ENCODE measurements at places on chromosomes 16 and 17. TPM values are rescaled to one million over a fixed set of nuclear protein-coding genes. Genes with fewer than 3 reads are reported as not detected.

- peak; percentile 48 for DNase-seq
These were observed 16.2 kb upstream of the ASGR2 start for GRCh38 chr17:7130621-7131422.

DNA sequence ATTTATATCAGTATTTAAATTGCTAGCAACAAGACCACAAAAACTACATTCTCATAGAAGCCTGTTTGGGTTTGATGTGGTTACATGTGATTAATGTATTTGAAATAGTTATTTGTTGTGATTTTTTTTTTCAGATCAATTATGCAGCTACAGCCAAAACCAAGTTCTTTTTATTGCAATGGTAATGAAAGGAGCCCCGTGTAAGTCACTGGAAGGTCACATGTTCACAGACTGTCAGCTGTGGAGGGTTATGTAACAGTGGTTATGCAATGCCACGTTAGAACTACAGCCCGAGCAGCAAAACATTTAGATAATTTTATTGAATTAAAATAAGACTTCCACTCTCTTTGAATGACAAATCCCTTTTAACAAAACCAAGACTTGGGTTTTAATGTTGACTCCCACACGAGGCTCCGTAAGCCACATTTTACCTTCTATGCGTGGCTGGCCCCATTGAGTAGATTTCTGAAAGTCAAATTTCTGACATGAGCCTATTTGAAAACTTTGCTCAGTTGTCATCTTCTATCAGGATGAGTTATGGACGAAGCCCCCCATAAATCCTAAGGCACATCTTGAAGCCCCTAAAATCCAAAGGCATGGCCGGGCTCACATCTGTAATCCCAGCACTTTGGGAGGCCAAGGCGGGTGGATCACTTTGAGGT lies 41.8 kb upstream of the SEC14L1 start:
- peak; percentile 88 for DNase-seq

- DNase-seq: no peak
These were observed 183.6 kb downstream of the MAP2K6 start for GRCh38 chr17:69597898-69598692.

DNA sequence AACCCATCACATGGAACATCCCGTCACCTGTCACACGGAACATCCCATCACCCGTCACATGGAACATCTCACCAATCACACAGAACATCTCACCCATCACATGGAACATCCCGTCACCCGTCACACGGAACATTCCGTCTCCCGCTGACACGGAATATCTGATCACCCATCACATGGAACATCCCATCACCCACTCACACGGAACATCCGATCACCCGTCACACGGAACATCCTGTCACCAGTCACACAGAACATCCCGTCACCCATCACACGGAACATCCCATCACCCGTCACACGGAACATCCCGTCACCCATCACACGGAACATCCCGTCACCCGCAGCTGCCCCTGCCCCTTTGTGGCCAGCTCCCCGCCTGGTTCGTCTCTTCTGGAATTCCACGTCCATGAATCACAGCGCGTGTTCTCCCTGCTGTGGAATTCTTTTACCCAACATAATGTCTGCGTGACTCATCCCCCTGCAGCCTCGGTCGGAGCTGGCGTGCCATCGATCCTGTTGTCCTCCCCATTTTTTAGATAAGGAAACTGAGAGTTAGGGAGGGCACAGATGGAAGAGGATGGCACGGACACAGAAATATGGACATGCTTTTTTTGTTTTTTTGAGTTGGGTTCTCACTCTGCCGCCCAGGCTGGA lies 5.6 kb downstream of the CPNE7 start:
- DNase-seq: no peak

- DNase-seq: no peak
These were observed 29.0 kb downstream of the SRL start for GRCh38 chr16:4212934-4213296.

DNA sequence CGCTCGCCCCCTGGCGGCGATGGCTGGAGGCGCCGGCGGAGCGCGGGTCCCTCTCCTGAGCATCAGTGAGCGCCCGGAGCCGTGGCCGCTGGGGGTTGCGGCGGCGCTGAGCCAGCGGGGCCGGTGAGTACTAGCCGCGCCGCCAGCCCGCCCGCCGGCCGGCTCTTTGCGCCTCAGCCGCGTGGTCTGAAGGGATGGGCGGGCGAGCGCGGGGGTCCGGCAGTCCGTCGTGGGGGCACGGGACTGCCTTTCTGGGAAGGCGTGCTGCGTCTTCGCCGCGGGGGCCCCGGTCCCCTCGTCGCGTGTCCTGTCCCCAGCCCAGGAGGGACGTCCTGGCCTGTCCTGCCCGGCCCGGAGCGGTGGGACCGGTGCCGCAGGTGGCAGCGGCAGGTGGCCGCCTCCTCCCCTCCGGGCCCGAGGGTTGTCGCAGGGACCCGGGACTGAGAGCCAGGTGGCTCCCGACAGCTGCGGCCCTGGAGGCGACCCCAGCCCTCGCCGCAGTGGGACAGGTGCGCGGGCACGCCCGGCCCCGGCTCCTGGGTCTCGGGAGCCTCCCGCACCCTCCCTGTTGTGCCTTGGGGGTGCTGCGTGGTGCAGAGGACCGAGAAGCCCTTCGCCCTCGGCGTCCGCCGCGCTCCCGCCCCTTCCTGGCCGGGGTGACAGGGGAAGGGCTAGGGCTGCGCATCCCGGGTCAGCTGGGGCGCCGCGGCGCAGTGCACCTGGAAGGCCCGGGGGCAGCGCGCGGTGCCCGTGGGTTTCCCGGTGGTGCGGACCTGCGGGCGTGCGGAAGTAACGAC lies at the start of gene SPECC1:
SPECC1 (plus strand) TSS at position 58 of the 797 bp plus-strand sequence. CDS start 87,293 bp downstream, outside the sequence.
- DNase-seq: peak; percentile 80

- DNase-seq: no peak
These were observed 29.4 kb downstream of the RNF112 start for GRCh38 chr17:19440421-19440820.

DNA sequence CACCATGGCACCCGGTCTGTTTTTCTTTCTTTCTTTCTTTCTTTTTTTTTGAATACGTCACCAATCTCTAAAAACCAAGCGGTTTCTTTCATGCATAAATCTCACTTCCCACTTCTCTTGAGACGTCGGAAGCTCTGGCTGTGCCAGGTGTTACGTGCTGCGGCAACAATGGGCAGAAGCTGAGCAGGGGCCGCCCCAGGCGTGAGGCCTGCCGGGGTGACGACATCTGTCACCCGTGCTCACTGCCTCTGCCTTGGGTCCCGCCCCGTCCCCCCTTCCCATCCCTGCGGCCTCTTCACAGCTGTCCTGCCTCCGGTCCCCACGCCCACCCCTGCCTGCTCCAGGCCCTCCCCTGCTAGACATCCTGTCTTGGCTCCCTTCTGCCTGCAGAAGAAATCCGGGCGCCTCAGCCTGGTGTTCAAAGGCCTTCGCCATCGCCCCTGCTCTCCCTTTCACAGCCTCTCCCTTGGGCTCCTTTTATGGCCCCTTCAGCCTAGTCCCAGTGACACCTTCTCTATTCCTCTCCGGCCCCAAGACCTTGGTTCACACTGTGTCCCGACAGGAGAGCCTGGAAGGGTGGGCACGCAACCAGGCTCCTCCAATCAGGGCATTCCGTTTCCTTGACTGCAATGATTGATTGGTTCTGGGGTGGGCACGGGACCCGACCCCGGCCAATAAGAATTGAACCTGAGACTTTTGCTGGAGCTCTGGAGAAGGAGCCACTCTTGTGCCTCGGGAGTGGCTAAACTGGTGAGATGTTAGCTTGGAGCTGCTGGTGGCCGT lies 4.8 kb downstream of the P2RX1 start:
- DNase-seq: peak; percentile 91

The C17orf113 gene
- 1.5 TPM for polyA plus RNA-seq

GRCh38 chr17:77137111-77137510 lies 3.7 kb upstream of the SEC14L1 start:
- no peak for DNase-seq

Measured in muscle of leg (tissue), 16 donors.